ENCODE measurements at places on chromosomes 16 and 17. TPM values are rescaled to one million over a fixed set of nuclear protein-coding genes. Genes with fewer than 3 reads are reported as not detected.

BICDL2 gene
- total RNA-seq: 0.56 TPM

- DNase-seq: no peak
Measured at GRCh38 chr17:30933966-30934365, 12.2 kb downstream of the ADAP2 start.

- no peak for DNase-seq
Measured at GRCh38 chr17:34314279-34314678, 5.0 kb upstream of the CCL8 start.

DNA sequence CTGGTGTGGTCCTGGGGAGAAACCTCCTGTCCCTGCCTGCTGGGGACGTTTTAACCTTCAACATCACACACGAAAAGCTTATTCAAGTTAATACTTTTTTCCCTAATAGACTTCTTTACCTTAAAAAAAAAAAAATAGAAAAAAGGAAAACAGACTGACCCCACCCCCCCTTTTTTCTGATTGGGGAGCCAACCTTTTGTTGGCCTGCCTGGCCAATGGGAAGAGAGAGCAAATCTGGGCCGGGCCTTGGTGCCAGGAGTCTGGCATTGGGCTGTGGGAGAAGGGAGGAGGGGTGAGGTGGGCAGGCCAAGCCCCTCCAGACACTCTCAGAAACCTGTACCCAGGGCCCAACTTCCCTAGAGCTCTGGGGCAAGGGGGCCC, 3.0 kb downstream of the CBX8 start:
- no peak for DNase-seq

TBX21 gene
- 61.9 TPM for total RNA-seq

TEKT1 gene
- not detected for total RNA-seq

GRCh38 chr17:79406316-79406715, 204.5 kb downstream of the RBFOX3 start:
- DNase-seq: no peak

- DNase-seq: no peak
Measured at GRCh38 chr16:86680162-86680561, 101.8 kb downstream of the FOXL1 start.

DNA sequence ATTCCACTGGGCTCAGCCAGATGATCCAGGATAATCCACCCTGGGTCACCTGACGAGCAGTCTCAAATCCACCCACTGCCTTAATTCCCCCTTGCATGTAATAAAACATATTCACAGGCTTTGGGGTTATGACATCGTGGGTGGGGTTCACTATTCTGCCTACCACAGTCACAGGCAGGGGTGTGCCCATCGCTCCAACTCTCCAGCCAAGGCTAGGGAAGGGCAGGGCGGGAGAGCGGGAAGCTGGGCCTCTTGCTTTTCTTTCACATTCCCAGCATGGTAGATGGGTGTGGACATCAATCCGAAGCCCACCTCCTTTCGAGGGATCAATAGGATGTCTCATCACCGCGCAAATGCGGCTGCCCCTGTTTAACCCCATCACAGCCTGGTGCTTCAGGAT, 12.7 kb upstream of the CD300LD start:
- DNase-seq: no peak

INCA1 gene
- total RNA-seq: 0.36 TPM

ICAM2 gene
- total RNA-seq: 54.5 TPM

KRTAP4-11 gene
- not detected for total RNA-seq

- no peak for DNase-seq
Measured at GRCh38 chr17:45429339-45430005, 3.2 kb downstream of the ARHGAP27 start.

DNA sequence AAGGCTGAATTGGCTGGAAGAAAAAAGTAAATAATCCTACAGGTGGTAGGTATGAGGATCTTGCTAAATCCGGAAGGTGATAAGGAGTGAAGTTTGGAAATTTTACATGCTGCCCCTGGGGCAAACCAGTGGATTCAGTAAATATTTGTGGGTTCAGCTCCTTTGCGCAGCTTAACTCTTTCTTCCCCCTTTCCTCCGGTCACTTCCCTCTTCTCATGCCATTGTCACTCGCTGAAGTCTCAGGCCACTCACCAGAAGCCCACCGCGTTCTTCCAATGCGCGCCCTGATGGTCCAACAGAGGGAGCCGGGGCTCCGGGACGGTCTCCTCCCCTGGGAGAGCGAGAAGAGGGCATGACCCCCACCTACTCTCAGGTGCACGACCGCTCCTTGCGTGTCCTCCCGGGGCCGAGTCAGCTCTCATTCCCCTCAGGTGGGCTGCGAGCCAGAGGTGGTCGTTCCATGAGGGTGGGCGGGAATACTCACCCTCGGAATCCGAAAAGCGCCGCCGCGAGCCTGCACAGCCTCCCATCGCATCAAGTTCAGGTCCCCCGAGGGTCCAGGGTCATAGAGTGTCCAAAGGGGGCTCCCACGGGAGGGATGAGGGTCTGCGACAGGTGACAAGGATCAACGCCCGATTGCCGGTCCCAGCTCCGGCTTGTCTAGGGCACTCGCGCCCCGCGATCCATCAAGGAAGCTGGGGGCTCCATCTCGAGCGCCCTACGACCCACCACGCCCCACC, 474 bp downstream of the CLN3 start:
- no peak for DNase-seq

- DNase-seq: no peak
Measured at GRCh38 chr16:19735074-19735867, 17.2 kb downstream of the IQCK start.

OR1F1 gene
- total RNA-seq: not detected

HBA1 gene
- total RNA-seq: not detected

CMIP gene
- 29.7 TPM for total RNA-seq

GRCh38 chr17:78641243-78641642, 64.0 kb upstream of the DNAH17 start:
- DNase-seq: no peak
